Left lung (tissue), 14 donors: ENCODE measurements at places on chromosomes 4 and X. TPM values are rescaled to one million over a fixed set of nuclear protein-coding genes. Genes with fewer than 3 reads are reported as not detected.

GPR82 gene
- total RNA-seq: 0.37 TPM

DRD5 gene
- 0.09 TPM for total RNA-seq

IGFBP7 gene
- total RNA-seq: 527 TPM

EGF gene
- total RNA-seq: 4.2 TPM

TBC1D8B gene
- total RNA-seq: 10.2 TPM

RNF128 gene
- 20.8 TPM for total RNA-seq

GABRE gene
- 20.0 TPM for total RNA-seq

TLL1 gene
- total RNA-seq: 4.0 TPM

SSX2B gene
- total RNA-seq: not detected

SLC4A4 gene
- 17.0 TPM for total RNA-seq

XAGE2 gene
- 3.1 TPM for total RNA-seq

CDX4 gene
- not detected for total RNA-seq

DAPP1 gene
- 4.1 TPM for total RNA-seq
